ENCODE measurements at places on chromosomes 2 and 18. TPM values are rescaled to one million over a fixed set of nuclear protein-coding genes. Genes with fewer than 3 reads are reported as not detected.

Gene ITGA4
- total RNA-seq, result 75.6 TPM

Gene GALNT13
- 7.4 TPM for total RNA-seq

GRCh38 chr2:125861461-125861860 is 794.5 kb upstream of the GYPC start:
- DNase-seq, result no peak

DNA sequence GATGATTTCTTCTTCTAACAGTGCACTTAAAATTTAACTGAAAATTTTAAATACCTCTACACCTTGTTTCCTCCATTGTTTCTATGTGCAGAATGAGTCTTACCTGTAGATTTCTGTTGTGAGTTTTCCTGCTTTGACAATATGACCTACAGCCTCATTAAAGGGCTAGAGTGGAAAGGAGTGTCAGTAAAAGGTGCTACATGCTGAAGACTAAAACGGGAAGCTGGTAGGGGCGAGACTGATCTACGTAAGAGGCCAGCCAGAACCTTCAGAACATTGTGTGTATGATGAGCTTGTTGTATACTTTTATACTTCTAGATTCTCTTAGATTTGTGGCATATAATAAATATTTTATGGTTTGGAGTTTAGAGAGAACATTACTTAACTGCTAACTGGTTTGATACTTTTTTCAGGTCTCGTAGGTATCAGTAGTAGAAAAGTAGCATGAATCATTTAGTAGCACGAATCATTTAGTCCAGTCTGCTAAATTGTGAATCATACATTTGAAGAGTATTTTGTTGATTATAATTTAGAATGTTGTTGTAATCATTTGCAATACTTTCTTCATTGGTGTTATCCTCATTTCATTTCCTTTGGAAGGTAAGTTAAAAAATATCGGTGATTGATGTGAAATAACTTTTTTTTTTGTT is 14.3 kb downstream of the INSIG2 start:
- DNase-seq, result no peak

DNA sequence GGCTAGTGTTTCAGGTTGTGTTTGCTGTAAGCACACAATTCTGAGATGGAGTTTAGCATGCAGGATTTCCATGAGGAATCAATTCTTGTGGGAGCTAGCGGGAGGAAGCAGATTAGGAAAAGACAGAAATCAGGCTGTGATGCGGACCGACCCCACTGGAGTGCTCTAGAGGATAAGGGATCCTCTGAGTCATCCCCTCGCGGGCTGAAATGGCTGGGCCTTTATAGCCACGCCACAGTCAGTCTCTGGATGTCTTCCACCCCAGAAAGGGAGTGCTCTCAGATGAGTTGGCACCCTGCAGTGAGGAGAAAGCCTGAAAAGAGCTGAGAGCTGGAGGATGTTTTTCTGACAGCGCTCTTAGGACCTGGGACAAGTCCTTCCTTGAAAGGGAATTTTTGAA is 102.4 kb downstream of the GALNT3 start:
- no peak for DNase-seq

DNA sequence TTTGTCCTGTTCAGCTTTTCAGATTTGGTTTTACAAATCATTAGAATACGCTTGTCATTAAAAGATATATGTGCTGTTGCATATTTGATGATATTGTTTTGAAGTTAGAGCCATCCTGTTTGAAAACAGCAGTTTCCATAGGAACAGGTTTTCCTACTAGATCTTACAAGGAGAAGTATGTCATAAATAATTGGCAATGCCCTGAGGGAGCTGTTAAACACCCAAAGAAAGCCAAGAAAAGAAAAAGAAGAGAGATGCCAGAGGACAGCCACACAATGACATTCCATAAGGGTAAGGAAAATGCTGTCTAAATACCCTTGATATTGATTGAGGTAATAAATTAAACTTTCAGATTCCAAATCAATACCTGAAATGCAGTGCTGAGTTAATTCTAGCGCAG is 392.2 kb upstream of the CRIM1 start:
- DNase-seq, result no peak

- DNase-seq, result no peak
These were observed 763.8 kb upstream of the CDH7 start for GRCh38 chr18:64986906-64987495.

- DNase-seq, result no peak
These were observed 56.5 kb downstream of the NBEAL1 start for GRCh38 chr2:203071148-203071547.

Gene SPP2
- not detected for total RNA-seq

Data from neural crest cell (in vitro differentiated cells).